ENCODE measurements at places on chromosomes 1 and 21. TPM values are rescaled to one million over a fixed set of nuclear protein-coding genes. Genes with fewer than 3 reads are reported as not detected.

CLDN8 gene
- total RNA-seq, result not detected

DNA sequence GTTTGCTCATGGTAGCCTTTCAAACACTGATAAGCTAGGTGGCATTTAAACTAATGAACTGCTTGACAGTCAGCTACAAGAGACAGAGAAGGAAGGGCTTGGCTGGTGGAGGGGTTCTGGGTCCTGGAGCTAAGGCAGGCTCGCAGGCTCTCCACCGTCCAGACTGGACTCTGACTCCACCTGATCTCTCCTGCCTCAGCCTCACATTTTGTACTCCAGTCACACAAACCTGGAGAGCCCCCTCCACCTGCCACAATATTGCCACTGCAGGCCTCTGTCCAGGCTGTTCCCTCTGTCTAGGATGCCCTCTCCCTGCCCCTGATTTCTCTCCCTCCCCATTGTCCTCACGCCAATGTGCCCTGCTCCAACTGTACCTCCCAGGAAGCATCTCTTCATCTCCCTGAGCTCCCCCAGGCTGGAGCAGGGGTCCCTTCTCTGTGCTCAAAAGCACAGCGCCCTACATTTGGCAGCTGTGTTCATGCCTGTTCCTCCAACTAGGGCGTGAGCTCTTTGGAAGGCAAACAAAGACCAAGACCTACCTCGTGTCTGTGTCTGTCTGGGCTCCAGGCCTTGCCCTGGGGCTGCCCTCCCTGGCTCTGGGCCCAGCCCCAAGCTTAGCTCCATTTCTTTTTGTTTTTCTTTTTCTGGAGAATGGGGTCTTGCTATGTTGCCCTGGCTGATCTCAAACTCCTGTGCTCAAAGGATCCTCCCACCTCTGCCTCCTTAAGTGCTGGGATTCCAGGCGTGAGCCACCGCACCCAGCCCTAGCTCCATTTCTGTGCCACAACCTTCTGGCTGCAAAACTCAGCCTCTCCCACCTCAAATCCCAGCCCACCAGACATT, 2.9 kb downstream of the TIE1 start:
- DNase-seq, result no peak

- no peak for DNase-seq
These were observed 41.6 kb downstream of the ABL2 start for GRCh38 chr1:179187735-179188471.

ST6GALNAC3 gene
- total RNA-seq, result 11.4 TPM

DNA sequence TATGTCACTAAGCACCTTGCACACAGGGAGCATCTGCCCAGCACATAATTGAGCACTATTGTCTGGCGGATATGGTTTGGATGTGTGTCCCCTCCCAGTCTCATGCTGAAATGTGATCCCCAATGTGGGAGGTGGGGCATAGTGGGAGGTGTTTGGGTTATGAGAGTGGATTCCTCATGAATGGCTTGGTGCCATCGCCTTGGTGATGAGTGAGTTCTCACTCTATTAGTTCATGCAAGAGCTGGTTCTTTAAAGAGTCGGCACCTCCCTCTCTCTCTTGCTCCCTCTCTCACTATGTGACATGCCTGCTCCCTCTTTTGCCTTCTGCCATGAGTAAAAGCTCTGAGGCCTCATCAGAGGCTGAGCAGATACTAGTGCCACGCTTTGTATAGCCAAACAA, 9.5 kb downstream of the CTSK start:
- DNase-seq, result no peak

GRCh38 chr1:248798791-248799190, 26.9 kb downstream of the SH3BP5L start:
- DNase-seq, result no peak

- no peak for DNase-seq
These were observed 112.1 kb downstream of the TNFSF18 start for GRCh38 chr1:172938681-172939080.

DNA sequence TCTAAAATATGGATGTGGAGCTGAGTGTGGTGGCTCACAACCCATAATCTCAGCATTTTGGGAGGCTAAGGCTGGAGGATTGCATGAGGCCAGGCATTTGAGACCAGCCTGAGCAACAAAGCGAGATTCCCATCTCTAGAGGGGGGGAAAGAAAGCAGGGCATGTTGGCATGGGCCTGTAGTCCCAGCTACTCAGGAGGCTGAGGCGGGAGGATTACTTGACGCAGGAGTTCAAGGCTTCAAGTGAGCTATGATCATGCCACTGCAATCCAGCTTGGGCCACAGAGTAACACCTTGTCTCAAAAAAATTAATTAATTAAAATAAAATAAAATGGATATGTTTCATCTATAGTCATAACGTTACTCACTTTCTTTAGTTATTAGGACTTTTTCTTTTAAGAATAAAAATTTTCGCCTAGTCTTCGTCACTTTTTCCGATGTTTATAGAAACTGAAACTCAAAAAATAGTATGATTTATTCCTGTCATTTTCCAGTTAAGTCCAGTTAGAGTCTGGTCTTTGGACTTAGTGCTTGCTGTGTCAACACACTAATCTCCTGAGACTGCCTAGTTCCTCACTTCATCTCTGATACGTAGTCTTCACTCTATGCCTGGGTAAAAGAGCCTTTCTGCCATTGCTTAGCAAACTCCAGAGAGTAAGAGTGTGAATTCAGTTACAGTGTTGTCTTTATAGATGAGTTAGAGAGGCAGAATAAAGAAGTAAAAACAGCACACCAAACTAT, 28.0 kb downstream of the IARS2 start:
- DNase-seq, result no peak

DNA sequence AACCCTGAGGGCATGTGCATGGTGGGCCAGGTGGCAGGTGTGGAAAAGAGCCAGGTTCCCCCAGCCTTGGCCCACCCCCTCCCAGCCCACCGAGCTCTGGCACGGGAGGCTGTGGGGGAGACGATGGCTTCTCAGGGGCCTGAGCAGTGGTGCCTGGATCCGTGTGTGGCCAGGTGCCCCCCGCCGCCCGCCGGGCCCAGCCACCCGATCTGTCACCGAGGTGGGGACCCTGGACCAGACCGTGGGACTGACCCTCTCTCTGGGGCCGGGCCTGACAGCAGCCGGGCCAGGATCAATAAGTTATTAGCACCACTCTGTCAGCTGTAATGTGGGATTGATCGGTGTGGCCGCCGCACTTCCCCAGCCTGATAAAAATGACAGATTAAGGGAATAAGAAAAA, 13.8 kb downstream of the SAMD11 start:
- DNase-seq, result no peak

DNA sequence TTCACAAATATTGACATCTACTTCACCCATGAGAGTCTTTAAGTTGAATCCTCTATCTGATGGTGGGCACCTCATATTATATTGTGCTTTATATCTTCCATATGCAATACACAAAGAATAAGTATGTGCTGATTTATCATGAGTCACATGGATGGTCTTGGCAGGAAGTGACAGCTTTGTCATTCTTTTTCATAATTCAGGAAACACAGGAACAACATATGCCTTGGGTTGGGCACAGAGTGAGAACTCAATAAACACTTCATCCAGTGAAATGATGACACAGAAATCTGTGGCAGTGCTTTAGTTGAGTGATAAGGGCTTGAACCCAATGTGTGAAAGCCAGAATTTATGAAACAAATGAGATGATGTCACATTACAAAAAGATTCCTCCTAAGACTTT, 41.2 kb downstream of the GADD45A start:
- no peak for DNase-seq

PTGFRN gene
- 47.0 TPM for total RNA-seq

GRCh38 chr1:78834201-78834741, 172.3 kb downstream of the ADGRL4 start:
- peak; percentile 39 for DNase-seq

All from H4 (cell line).